ENCODE measurements at places on chromosomes 11 and 22.

DNA sequence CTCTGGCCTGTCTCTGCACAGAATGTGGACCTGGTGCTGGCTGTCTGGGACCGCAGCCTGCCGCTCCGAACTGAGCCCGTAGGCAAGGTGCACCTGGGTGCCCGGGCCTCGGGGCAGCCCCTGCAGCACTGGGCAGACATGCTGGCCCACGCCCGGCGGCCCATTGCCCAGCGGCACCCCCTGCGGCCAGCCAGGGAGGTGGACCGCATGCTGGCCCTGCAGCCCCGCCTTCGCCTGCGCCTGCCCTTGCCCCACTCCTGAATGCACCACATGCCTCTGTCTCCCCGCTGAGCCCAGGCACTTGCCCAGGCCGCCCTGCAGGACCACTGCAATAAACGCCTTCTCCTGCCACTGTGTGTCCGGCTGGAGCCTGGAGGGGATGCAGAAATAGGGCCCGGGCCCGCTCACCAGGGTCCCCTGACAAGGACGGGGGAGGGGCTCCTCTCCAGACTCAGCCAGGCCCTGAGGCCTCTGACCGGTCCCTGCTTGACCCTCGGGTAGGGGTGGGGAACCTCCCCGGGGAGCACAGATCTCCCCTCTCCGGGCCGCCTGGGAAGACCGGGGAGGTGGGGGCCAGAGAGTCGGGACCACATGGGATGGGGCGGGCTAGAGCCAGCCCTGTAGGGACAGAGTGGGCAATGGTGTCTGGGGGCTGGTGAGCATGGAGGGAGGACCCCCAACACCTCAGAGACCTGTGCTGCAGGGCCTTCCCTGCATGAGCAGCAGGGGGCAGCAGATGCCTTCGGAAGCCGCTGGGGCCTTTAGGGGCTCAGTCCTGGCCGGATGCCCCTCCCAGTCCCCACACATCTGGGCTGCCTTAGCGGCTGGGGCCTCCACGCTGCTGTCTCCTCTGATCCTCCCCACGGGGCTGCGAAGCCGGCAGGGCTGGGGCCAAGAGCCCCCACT is 1.4 kb upstream of the TNNI2 start:
- no peak for DNase-seq

GRCh38 chr11:115153731-115154354 is 350.4 kb downstream of the CADM1 start:
- no peak for DNase-seq

DNA sequence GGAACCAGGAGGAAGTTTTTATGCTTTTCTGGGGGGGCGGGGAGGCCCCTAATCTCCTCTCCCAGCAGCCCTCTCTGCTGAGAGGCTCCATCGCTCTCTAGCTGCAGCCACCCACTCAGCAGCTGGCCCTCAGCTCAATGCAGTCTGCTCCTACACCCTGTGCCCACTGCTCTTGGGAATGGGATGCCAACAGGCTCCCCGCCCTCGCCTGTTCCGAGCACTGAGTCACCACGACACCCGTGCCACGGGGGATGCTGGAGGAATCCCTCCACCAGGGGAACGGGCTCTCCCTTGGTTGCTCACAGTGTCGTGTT is 23.5 kb upstream of the SUSD2 start:
- no peak for DNase-seq

DNA sequence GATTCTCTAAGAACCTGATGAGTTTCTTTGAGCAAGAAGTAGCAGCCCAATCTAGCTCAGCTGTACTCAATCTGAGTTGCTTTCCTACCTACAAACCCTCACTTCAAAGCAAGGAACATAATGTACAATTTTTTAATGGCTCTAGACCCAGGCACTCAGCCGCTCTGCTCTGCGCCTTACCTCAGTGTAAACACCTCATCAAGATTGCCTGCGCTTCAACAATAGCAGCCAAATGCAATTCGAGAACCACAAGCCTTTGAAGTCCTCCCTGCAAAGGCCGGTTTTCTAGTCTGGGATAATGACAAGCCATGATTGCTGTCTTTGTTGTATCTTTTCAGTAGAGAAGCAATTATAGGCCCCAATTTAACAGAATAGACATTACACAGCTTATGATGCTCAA is 38.0 kb downstream of the JHY start:
- DNase-seq, result no peak

DNA sequence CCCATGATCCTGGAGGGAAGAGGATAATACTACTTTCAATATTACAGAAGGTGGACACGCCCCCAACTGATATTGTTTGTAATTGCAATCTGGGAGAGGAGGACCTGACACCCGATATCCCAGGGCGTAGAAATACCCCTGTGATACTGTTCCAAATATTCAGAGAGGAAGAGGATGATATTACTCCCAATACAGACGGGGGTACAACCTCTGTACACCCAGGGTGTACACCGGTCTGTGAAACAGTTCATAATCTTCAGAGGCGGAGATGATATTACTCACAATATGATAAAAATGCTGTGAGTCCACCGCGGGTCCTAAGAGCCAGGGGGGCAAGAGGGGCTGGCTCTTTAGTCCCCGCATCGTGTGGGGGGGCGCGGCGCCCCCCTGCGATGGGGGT is 57.2 kb upstream of the ALDH3B2 start:
- no peak for DNase-seq

DNA sequence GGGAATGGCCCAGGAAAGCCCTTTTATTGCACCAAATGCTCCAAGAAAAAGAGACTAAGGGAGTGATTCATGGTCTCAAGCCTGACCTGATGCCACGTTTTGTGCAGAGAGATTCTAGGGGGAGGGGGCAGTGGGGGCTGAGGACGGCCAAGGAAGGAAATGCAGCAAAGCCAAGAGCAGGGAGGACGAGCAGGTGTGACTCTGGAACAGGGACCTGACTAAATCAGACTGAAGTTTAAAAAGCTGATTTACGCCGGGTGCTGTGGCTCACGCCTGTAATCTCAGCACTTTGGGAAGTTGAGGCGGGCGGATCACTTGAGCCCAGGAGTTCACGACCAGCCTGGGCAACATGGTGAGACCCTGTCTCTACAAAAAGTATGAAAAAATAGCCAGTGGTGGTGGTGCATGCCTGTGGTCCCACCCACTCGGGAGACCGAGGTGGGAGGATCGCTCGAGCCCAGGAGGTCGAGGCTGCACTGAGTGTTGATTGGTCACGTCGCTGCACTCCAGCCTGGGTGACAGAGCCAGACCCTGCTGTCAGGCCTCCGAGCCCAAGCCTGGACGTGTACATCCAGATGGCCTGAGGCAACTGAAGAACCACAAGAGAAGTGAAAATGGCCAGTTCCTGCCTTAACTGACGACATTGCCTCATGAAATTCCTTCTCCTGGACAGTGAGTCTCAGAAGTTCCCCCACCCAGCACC is 10.8 kb upstream of the IFITM3 start:
- DNase-seq, result no peak

DNA sequence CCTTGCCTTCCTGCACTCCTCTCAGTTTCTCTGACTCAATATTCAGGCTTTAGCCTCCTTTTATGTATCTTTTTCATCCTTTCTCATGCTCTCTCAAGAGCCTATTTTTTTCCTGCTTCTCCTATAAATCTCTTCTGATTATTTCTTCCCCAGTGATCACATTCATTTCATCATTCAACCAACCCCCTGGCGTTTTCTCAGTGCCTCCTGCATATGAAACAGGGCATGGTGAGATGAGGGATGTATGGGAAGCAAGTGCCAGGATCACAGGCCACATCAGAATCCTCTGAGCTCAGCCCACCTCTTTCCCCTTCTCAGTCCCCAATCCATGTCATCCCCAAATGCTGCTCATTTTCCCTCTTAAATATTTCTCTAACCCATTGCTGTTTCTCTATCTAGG is 38.7 kb upstream of the NRIP3 start:
- DNase-seq, result no peak

GRCh38 chr11:35605706-35606105 is 12.6 kb upstream of the FJX1 start:
- peak; percentile 89 for DNase-seq

GRCh38 chr22:36156515-36157419 is 3.8 kb downstream of the APOL3 start:
- DNase-seq, result peak; percentile 49

- DNase-seq, result no peak
Measured at GRCh38 chr11:117610901-117611300, 186.1 kb downstream of the DSCAML1 start.

GRCh38 chr22:26576026-26576680 is 13.8 kb downstream of the TPST2 start:
- no peak for DNase-seq

DNA sequence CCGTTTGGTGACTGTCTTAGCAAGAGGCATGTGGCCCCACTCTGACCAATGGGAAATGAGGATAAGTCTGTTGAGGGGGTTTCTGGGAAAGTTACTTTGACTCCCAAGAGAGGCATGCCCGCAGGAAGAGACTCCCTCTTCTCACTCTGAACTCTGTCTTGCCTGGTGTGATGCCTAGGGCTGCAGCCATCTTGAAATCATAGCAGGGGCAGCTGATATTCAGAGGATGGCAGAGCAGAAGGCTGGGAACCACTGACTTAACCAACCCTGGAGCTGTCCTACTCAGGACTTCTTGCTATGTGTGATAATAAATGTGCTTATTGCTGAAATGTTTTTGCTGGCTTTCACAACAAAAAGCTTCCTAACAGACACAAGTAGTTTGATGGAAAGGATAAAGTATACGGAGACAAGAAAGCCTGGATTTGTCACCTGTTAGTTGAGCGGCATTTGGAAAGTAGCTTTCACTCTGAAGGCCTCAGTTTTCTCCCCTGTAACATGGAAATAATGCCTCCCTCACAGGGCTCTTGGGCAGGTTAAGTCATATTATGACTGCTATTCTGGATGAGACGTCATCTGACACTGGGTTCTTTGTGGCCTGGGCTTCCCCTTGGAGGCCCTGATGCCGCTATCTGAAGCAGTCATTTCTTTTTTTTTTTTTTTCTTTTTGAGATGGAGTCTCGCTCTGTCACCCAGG is 128.5 kb downstream of the CEP164 start:
- DNase-seq, result no peak

- no peak for DNase-seq
Measured at GRCh38 chr11:36719358-36720107, 121.5 kb upstream of the RAG2 start.

DNA sequence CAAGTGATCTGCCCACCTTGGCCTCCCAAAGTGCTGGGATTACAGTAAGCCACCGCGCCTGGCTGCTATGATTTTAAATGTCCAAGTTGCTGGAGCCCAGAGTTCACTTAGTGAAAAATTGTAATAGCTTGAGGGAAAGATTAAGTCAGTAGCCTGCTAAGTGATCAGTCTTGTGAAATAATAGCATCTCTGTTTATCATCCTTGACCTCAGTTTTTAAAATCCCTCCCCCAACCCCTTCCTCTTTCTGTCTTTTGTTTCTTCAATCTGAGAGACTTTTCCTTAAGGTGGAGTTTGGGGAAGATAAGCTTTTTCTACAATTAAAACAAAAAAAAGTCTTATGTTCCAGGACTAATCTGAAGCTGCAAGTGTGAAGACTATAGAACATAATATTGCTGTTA is 6.4 kb downstream of the HIPK3 start:
- DNase-seq, result no peak

- no peak for DNase-seq
Measured at GRCh38 chr11:57547854-57548377, 10.5 kb downstream of the SMTNL1 start.

DNA sequence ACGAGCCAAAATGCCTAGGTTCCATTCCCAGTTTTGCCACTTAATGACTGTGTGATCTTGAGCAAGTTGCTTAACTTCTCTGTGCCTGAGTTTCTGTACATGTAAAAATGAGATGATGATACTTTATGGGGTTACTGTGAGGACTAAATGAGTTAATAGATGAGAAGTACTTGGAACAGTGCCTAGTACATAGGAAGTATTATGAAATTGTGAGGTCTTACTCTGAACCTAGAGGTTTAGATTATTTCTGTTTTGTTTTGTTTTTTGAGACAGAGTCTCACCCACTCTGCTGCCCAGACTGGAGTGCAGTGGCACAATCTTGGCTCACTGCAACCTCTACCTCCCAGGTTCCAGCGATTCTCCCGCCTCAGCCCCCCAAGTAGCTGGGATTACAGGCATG is 227.0 kb upstream of the POU2AF2 start:
- DNase-seq, result no peak

DNA sequence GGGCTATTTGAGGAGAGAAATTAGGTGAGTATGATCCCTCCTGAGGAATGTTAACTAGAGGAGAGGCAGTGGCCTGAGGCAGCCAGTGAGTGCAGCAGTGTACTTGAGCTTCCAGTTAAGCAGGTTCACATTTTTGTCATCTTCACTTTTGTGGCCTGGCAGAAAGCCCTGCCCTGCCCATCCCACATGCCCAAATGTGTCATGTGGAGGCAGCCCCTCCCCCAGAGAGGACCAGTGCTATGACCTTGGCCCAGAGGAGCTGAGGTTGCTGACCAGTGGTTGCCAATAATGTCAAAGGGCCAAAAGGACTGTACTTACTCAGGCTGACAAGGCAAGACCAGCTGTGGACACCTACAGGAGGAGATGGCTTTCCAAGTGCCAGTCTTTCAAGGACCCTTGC is 17.6 kb upstream of the GRK2 start:
- no peak for DNase-seq

Data from HFF-Myc (cell line).